ENCODE measurements at places on chromosomes 2 and 18.

DNA sequence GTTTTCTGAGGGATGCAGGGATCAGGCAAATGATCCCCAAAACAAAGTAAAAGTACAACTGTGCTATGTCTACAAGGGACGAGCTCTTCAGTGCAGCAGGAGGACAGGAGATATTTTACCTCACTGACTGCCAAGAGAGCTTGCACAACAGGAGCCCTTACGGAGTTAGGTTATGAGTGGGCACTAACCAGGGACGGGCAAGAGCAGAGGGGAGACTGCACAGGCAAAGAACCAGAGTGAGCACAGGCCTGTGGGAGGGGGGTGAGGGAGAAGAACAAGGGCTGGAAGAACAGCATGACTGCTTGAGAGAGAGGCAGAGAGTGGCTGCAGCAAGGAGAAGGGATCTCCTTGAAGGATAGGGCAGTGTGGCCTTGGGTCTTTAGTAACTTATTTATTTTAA, 101.1 kb upstream of the PID1 start:
- no peak for DNase-seq

DNA sequence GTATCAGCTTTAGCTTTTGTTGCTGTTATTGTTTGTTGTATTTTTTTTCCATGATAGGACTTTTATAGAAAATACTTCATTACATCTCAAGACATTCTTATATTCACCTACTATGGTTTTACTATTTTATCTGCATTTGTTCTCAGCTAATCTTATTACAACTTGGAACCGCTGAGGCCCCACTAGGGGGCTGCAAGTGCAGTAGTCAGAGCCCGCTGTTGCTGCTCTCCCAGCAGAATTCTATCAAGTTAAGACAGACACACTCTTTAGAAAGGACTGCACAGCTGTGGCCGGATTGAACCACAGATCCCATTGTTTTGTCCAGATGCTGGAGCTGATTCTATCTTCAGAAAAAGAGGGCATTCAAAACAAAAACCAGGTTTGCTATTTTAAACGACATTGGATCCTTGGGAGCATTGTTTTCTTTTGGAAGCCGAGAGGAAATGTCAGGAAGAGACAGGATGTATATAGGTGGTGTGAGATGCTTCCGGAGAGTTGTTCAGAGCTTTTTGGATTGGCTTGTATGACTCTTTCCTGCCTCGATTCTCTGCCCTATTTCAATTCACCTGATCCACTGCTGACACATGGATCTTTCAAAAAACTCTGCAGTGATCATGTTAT, 105.7 kb upstream of the GAREM1 start:
- no peak for DNase-seq

GRCh38 chr2:233075141-233075965, 15.2 kb downstream of the INPP5D start:
- DNase-seq = no peak

DNA sequence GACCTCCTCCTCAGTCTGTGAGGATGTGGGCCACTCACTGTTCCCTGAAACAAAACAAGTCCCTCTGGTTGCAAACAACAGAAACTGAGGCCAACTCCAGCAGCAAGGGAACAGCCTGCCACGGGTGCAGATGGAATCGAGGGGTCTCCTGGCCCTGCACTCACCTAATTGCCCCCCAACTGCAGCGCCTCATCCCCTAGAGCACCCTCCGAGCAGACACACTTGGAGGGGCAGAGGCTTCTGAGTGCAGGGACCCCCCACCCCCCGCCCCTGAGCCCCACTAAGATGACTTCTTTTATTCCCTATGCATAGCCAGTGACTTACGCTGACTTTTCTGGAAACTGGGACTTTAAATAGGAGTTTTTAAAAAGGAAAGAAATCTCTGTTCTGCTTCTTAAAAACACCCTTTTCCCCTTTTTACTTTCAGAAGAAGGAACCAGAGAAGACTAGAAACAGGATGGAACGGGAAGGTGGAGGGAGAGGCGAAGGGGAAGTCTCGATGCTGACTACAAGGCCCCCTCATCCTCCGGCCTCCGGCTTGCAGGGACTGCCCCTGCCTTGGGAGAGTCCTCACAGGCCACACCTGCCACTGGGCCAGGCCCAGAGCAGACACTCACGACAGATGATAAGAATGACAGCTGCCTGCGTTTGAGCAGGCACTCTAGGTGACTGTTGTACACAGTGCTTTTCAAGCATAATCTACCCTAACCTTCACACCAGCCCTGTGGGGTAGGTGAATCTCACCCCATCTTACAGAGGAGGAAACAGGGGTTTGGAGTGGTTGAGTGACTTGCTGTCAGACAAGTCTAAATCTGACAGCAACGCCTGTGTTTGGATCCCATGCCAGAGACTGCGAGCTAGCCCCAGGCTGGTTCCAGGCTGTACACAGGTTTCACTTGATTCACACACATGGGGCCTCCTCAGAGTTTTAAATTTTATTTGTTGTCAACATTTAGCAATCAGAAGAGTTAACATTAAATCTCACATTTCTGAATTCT, 28.2 kb upstream of the BIN1 start:
- DNase-seq = no peak

GRCh38 chr2:237590272-237591140, at the start of gene RAB17:
Gene RAB17 (minus strand): TSS chr2:237590734. CDS start chr2:237586154, 4,580 bp downstream.
- DNase-seq = no peak

GRCh38 chr2:58572731-58573130, 331.6 kb upstream of the FANCL start:
- DNase-seq = no peak

GRCh38 chr18:69998523-69998987, 50.9 kb upstream of the CD226 start:
- no peak for DNase-seq

DNA sequence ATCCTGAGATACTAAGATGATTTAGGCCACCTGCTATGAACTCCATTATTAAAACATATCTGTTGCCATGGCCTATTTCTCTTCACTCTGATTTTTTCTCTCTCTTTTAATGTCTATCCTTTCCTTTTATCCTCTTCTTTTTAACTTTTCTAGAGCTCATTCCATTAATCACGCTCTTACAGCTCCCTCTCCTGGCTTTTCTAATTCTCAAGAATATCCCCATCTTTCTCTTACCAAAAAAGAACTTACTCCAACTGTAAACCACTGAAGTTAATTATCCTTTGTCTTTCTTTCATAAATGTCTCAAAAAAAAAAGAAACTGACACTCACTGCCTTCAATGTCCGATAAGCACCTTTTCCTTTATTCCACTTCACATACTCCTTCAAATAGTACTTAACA, 7.9 kb downstream of the PPP3R1 start:
- DNase-seq = no peak

DNA sequence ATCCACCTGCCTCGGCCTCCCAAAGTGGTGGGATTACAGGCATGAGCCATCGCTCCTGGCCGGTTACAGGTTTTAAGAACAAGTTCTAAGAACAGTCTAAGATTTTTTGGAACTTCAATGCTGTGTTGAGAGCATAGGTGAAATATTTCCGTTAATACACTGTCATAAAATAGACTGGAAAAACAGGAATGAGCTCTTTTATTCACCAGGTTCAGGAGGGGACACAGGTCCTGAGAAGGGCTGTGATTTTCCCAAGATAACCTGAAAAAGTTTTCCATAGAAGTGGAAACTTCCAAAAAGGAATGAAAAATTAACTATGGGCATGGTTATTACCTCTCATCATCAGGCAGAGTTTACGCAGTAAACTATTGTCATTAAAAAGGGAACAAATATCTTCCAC, 97.6 kb upstream of the TMEM178A start:
- DNase-seq = no peak

DNA sequence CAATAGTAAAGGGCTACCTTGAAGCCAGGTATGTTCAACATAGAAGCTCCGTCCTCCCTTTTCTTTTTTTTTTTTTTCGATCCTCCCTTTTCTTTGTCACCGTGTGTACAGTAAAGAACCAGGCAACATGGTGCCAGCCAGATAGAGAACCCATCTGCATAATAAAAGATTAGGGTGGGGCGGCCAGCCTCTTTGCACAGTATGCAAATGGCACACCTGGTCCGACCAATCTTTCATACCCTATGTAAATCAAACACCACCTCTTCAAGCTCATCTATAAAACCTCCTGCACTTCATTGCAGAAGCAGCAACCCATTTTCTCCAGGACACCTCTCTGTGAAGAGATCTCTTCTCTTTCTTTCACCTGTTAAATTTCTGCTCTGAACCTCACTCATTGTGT, 7.3 kb upstream of the WDR33 start:
- DNase-seq = no peak

DNA sequence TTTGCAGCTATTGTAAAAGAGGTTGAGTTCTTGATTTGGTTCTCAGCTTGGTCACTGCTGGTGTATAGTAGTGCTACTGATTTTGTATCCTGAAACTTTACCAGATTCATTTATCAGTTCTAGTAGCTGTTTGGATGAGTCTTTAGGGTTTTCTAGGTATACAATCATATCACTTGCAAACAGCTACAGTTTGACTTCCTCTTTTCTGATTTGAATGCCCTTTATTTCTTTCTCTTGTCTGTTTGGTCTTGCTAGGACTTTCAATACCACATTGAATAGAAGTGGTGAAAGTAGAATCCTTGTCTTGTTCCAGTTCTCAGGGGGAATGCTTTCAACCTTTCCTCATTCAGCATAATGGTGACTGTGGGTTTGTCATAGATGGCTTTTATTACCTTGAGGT, 210.5 kb upstream of the DPP10 start:
- DNase-seq = no peak

DNA sequence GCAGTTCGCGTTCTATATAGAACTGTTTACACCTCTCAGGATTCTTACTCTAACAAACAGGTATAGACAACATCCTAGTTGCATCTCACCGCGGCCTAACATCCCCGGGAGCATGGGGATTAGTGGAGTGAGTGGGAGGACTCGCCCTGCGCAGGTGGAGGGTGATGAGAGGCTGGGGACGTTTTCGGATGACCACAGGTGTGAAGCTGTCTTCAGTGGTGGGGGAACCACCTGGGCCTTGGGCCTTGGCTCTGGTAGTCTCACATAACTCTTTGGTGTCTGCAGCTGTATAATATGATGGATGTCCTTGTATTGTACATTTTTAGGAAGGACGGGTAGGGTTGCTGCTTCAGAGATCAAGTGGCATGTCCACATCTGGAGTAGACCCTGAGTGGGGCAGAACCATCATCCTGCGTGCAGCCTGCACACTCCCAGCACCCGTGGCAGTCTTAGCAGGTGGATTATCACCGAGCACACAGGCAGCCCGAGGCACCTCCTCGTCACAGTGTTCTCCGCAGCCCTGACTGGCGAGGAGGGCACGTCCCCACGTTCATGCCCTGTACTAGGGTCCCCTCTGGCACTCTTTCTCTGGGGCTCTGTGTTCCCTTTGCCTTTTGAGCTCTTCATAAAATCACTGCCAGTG, 56.0 kb downstream of the AGAP1 start:
- DNase-seq = no peak

DNA sequence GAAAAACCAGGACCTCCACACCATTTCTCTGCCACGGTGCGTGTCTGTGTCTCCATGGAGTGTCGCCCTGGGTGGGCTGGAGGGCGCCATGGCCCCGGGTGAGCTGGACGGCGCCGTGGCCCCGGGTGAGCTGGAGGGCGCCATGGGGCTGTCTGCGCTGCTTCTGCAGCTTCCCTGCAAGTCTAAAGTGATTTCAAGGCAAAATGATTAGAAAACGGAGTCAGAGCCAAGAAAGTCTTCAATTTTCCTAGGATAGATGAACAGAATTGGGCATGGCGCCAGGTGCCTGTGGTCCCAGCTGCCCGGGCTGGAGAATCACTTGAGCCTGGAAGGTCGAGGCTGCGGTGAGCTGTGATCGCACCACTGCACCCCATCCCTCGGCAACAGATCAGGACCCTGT, 27.7 kb upstream of the NFATC1 start:
- DNase-seq = no peak

DNA sequence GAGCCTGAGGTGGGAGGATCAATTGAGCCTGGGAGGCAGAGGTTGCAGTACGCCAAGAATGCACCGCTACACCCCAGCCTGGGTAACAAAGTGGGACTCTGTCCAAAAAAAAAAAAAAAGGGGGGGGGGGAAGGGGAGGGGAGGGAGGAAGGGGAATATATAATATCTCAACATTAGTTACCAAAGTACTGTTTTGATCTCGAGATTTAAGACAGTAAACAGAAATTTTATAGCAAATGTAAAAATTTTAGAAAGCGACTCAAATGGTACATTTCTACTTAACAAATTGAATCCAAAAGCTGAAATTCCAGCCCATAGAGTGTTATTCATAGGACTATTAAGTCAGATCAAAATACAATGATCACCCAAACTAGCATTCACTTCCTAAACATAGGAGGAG, 60.8 kb downstream of the CWC22 start:
- DNase-seq = no peak

GRCh38 chr2:172643142-172643541, 87.3 kb downstream of the PDK1 start:
- DNase-seq = peak; percentile 22

DNA sequence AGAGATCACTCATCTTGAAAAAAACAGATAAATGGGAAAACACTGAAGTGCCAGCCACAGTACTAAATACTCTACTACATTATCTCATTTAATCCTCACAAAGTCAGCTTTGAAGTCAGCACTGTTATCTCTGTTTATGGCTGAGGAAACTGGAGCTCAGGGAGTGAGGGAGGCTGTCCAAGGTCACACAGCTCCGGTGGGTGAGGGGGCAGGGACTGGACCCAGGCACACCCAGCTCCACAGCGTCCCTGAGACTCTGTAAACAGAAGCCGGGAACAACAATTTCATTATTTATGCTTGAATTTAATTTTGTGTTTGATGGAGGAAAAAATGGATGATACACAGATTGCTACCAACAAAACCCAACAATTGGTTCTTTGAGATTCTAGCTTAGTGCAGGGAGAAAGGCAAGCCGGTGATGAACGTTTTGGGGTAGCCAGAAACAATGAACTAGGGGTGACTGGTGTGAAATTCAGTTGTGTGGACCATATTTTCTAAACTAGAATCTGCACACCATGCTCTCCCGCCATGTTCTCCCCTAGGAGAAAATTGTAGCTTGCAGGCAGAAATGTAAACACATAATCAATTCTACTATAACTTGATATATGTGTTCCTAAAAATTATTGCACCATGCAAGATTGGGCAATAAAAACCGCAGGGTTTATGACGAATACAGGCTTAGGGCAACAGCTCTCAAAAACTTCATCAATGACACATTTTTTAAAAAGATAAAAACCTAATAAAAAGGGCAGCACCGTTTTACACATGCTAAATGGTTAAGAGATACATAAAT, at the start of gene GREB1:
Gene GREB1 (plus strand): TSS at position 768 of the 793 bp plus-strand sequence. CDS start 22,570 bp downstream, outside the sequence.
- DNase-seq = no peak

- DNase-seq = no peak
Observed at GRCh38 chr2:154537024-154537423, 161.5 kb upstream of the KCNJ3 start.

GRCh38 chr2:187956906-187957534, 334.7 kb upstream of the GULP1 start:
- DNase-seq = no peak

- DNase-seq = no peak
Observed at GRCh38 chr2:3005859-3006501, 371.6 kb downstream of the EIPR1 start.

GRCh38 chr2:189577121-189577520, 3.5 kb downstream of the SLC40A1 start:
- no peak for DNase-seq

DNA sequence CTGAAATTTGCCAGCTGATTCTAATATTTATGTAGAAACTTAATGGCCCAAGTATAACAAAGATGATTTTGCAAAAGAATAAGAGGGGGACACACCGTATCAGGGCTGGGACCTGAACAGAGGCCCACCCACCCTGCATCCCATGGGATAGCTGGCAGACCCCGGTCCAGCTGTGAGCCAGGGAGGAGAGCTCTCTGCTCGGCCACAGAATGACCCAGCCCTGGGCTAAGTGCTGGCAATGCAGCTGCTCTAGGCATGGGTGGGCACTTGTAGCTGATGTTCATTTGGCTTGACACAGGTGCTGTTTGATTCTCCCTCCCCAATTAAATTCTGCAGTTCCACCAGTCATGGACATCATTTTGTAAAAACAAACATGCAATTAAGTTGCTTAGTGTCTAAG, 522.8 kb upstream of the RAB6C start:
- DNase-seq = no peak

Data from stimulated activated CD4-positive, alpha-beta T cell treated with anti-CD3 and anti-CD28 coated beads, Interleukin-1b, Interleukin-23, amount 100 ng/mL, for 48 hours (primary cell).